DMS79 (cell line): ENCODE measurements at places on chromosomes 6 and 20.

GRCh38 chr6:159819932-159820640 is 20.0 kb downstream of the PNLDC1 start:
- no peak for DNase-seq

- no peak for DNase-seq
These were observed 22.9 kb downstream of the DUSP22 start for GRCh38 chr6:315226-315625.

GRCh38 chr6:23635150-23635549 is 490.9 kb upstream of the NRSN1 start:
- DNase-seq: no peak

DNA sequence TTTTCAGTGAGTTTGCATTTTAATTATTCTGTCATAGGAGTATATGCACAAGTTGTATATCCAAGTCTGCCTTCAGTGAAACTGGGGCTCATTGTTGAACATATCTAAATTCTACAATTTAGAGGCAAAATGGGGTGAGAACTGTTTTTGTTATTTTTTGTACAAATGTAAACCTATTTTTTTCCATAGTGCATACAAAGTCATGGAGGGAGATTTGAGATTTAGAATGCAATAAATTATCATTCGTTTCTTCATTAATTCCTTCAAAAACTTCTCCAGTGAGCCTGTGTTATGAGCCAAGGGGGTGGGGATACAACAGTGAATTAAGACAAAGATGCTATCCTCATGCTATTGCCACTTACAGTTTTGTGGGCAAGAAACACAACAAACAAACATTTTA is 29.8 kb upstream of the RHAG start:
- DNase-seq: no peak

GRCh38 chr20:4045741-4046140 is 30.4 kb upstream of the RNF24 start:
- no peak for DNase-seq

- DNase-seq: no peak
These were observed 9.5 kb downstream of the DDX27 start for GRCh38 chr20:49228676-49229075.

DNA sequence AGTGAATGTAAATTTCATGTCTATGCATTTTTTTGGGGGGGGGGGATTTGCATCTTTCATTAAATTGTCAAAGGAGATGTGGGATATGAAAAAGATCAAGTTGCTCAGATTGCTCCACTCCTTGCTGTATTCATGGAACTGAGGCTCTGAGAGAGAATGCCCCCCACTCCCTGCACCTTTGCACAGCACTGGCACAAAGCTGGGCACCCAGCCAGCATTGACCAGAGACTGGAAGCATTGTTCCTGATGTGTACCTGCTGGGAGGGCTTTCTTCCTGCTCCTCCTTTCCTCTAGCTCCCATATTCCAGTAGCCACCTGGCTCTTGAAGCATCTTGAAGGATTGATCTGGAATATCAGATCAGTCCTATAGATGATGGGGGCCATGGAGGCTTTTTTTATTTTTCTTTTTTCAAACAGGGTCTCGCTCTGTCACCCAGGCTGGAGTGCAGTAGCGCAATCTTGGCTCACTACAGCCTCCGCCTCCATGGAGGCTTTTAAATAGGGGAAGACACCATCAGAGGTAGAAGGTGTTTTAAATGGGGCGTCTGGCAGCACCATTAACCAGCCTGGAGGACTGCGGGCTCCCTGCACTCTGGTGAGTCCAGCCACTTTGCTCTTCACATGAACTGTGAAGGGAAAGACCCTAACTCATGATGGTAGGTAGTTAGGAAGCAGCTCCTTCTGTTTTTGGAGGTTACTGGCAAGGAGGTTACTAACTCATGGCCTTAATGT is 10.9 kb downstream of the DUSP15 start:
- no peak for DNase-seq

DNA sequence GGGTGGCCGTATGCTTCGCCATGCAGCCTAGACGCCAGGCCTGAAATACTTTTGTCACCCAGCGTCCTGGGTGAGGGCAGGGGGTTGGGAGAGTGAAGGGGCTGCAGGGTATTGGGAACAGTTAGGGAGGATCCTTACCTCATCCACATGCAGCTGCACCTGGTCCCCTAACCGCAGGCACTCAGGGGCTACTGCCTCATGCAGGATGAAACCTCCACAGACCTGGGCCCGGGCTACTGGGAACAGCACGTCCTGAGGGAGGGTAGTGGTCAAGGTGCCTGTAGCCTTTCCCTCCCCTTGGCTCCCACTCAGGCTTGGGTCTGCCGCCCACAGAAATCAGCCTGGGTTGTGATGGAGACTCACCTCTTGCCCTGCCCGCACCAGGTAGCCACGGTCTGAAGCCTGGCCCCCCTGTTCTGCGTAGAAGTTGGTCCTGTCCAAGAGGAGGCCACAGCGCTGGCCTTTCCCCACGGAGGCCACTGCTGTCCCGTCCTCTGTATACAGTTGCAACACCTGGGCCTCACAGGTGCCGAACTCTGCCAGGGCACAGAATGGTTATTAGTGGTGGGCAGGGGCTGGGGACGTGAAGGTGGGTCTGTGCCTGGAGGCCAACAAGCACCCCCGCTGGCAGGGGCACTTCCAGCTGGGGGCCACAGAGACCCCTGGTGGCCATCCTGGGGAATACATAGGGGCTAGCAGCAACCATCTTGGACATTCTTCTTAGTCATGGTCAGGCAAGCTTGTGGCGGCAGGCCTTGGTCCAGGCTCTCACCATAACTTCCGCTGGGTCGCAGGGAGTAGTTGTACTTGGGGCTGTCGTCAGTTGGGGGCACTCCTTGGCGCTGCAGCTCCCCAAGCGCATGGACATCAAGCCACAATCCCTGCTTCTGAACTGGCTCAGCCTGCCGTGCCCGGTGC is 8.6 kb downstream of the AARS2 start:
- DNase-seq: no peak

DNA sequence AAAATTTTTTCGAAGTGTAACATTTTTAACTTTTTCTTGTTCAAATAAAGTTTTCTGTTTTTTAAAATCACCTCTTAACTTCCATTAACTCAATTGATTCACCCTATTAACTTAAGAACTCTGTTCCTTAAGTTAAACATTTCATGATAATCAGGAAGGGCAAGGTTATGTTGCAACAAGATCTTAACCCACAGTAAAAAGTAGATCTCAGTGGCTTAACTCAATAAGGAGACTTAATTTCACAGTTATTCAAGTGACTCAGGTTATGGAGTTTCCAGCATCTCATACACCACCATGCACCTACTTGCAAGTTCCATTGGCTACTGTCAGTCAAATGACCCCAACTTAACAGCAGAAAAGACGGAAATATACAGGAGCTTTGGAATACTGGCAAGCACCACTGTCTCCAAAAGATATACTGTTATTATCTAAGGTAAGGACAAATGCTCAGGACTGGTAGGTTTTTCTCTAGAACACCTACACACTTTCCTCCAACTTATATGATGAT is 11.2 kb downstream of the HLA-DQB1 start:
- DNase-seq: no peak

DNA sequence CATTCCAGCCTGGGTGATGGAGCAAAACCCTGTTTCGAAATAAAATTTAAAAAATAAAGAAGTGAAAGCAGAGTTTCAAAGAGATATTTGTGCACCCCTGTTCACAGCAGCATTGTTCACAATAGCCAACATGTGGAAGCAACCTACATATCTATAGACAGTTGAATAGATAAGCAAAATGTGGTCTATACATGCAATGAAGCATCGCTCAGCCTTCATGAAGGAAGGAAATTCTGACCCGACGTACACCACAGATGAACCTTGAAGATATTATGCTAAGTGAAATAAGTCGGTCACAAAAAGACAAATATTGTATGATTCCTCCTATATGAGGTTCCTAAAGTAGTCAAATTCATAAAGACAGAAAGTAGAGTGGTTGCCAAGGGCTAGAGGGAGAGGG is 6.5 kb upstream of the NCOA6 start:
- DNase-seq: no peak

GRCh38 chr6:69866770-69867638 is 648 bp downstream of the COL19A1 start:
- no peak for DNase-seq

- DNase-seq: no peak
These were observed 34.2 kb downstream of the RNF217 start for GRCh38 chr6:124996411-124996810.

DNA sequence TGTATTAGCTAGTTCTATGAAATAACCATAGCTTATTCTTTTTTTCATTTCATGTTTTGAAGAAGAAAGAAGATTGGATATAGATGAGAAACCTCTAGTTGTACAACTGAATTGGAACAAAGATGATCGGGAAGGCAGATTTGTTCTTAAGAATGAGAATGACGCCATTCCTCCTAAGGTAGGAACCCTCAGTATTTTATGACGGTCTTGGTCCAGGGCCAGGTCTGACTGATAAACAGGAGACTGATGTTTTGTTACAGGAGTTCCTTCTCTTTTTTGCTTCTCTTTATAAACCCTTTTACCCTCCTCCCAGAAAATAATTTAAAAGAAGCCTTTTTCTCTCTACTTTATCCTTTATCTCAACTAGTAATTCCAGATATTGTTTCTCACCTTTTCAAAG is 43.6 kb downstream of the AFDN start:
- no peak for DNase-seq

DNA sequence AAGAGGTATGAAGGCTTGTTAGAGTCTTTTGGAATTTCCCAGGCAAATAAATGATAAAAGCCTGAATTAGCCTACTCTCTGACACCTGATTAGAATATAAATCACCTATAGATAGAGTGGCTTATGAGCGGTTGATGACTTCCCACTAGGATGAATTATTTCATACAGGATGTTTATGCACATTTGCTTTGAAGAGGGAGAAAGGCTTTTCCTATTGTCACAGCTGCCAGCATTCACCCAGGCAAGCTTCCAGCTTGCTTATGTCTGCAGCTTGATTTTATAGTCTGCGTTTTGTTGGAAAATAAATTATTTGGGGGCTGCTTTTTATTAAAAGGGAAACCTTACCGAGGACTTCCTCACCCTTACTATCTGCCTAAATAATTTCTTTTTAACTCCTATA is 51.3 kb upstream of the EIF2S2 start:
- DNase-seq: no peak

GRCh38 chr6:107894809-107895396 is 63.1 kb downstream of the SEC63 start:
- DNase-seq: no peak

DNA sequence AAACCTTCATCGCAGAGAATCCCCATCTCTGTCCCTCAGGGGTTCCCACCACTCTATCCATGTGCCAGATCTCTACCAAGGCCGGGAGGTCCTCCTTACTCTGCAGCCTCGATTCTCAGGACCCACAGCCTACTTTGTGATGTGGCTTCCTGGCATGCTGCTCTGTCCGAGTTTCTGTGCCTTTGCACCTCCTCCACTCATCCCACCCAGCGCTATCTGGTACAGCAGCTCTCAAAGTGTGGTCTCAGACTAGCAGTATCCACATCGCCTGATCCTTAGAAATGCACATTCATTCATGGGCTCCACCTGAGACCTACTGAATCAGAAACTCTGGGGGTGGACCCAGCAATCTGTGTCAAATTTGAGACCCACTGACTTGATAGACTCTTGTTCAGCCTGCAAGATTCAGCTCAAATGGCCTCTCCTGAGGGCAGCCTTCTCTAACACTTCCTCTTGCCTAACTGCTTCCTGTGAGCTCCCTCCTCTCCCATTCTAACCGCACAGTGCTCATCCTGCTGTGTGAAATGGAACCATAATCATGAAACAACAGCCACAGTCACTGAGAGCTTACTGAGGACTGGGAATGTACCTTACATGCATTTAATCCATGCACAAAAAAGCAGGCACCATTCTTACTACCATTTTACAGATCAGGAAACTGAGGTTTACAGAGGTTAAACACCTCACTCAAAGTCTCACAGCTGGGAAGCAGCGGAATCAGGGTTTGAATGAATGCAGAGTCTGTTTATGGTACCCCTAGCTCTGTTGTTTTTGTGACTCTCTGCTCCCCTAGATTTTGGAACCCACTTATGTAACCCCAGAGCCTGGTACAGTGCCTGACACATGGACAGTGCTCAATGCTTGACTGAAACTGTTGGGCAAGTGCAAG is 69.4 kb downstream of the JPH2 start:
- DNase-seq: no peak

- DNase-seq: no peak
These were observed 176.5 kb downstream of the PREX1 start for GRCh38 chr20:48651271-48651670.

DNA sequence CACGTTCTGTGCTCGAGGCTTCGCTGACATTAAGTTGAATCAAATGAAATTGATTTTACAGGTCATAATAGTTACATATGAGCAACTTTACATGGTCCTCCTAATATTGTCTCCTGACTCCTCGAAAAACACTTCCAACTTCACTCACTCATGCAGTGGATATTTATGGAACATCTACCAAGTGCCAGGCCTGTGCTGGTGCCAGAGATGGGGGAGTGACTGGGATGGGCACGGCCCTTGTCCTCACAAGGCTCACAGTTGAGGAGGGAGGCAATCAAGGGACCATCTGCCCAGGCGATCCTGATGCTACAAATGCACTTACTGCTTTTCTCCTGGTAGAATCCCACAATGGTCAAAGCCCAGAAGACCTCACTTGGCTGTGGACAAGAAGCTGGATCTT is 426.4 kb downstream of the PREX1 start:
- no peak for DNase-seq

DNA sequence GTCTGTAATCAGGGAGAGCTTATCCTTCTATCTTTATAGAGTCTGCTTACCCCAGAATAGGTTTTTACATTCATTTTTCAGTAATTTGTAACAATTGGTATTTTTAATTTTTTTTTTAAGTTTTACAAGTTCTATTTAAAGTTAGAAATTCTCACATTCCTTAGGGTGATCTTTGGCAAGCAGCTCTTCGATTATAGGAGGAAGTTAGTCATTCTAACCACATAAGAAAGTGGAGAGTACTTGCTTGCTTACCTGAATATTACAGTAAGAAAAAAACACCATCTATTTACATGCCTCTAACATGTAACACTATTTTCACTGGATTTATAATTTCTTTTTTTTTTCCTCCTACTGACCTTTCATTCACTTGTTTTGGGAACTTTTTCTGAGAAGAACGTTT is 6.7 kb downstream of the TSHZ2 start:
- DNase-seq: no peak

GRCh38 chr6:117666881-117667280 is 8.4 kb upstream of the NUS1 start:
- no peak for DNase-seq
